A549 treated with CORT108297 at 1 μM for 4 hours (cell line): ENCODE measurements at places on chromosomes 5 and 9. TPM values are rescaled to one million over a fixed set of nuclear protein-coding genes. Genes with fewer than 3 reads are reported as not detected.

The NR5A1 gene
- total RNA-seq = 0.03 to 0.06 TPM (median 0.03 TPM) in 4 of 5 replicates, not detected in the other

The CLTA gene
- total RNA-seq = 335 to 441 TPM (median 388 TPM) in 5 replicates

The SEMA5A gene
- not detected in 5 replicates for total RNA-seq

The IL3 gene
- total RNA-seq = not detected in 5 replicates

The GABRB2 gene
- total RNA-seq = not detected in 5 replicates

The FOXD4 gene
- total RNA-seq = 0.25 to 0.82 TPM (median 0.44 TPM) in 5 replicates
